Thymus (tissue), 14 donors: ENCODE measurements at places on chromosomes 3 and 15.

DNA sequence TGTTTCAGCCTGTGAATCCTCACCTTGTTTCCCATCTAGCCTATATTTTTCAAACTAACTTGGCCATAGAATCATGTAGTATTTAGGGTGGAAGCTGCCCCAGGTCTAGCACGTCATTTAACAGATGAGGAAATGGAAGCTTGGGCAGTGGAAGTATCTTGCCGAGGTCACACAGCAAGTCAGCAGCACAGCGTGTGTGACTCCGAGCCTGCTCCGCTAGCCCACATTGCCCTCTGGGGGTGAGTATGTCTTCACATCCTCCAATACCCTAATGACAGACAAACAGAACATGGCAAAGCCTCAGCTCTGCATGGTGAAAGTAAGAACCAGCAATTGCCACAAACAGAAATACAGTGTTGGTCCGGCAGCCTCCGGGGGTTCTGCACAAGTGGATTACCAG, 2.2 kb upstream of the CCR5 start:
- no peak overlapping the region for H3K27ac ChIP-seq
- no peaks in the 10 kb centered on the region for H3K27me3 ChIP-seq
- peak; percentile 47 for DNase-seq
- H3K4me3 ChIP-seq = no peak overlapping the region
- peaks cover 44% of the 10 kb centered on the region for H3K4me1 ChIP-seq

DNA sequence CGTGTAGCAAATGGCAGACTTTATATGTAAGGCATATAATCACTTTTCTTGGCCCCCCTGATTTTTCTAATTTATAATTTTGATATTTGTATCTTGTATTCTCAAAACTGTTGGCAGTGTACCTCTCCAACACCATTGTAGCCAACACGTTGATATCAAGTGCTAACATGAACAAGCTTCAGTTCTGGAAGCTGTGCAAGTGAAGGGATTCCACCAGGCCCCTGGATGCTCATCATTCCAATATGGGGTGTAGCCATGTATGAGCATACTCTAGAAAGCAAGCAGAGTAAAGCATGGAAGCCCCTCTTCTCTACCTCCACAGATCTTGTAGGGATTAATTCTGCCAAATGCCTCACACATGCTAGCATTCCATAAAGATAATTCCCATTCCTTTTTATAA, 211.3 kb downstream of the MYRIP start:
- no peaks in the 10 kb centered on the region for H3K4me1 ChIP-seq
- no peaks in the 10 kb centered on the region for H3K36me3 ChIP-seq

GRCh38 chr3:171116824-171117395, 90.4 kb upstream of the SLC2A2 start:
- no peaks in the 10 kb centered on the region for H3K27me3 ChIP-seq
- no peaks in the 10 kb centered on the region for H3K4me1 ChIP-seq
- no peak overlapping the region for H3K27ac ChIP-seq
- no peak overlapping the region for H3K4me3 ChIP-seq
- no peak for DNase-seq
- peaks cover 4% of the 10 kb centered on the region for H3K36me3 ChIP-seq

GRCh38 chr3:52703341-52703740, 2.2 kb downstream of the GLT8D1 start:
- H3K36me3 ChIP-seq = no peaks in the 10 kb centered on the region
- no peak overlapping the region for H3K4me3 ChIP-seq
- no peak overlapping the region for H3K27ac ChIP-seq
- DNase-seq = no peak
- no peaks in the 10 kb centered on the region for H3K27me3 ChIP-seq

GRCh38 chr3:135809021-135809634, 156.4 kb upstream of the PPP2R3A start:
- H3K27me3 ChIP-seq = no peaks in the 10 kb centered on the region
- no peak overlapping the region for H3K27ac ChIP-seq
- no peak overlapping the region for H3K4me3 ChIP-seq

- no peak overlapping the region for H3K27ac ChIP-seq
- no peak overlapping the region for H3K4me3 ChIP-seq
- H3K27me3 ChIP-seq = no peaks in the 10 kb centered on the region
- H3K36me3 ChIP-seq = no peaks in the 10 kb centered on the region
These were observed 277.2 kb downstream of the TBL1XR1 start for GRCh38 chr3:176919836-176920765.

- H3K27ac ChIP-seq = no peak overlapping the region
- no peaks in the 10 kb centered on the region for H3K36me3 ChIP-seq
- no peak overlapping the region for H3K4me3 ChIP-seq
- no peaks in the 10 kb centered on the region for H3K27me3 ChIP-seq
- H3K4me1 ChIP-seq = no peaks in the 10 kb centered on the region
These were observed 20.4 kb downstream of the PLD1 start for GRCh38 chr3:171789759-171790505.

GRCh38 chr15:31615643-31616415, 289.2 kb downstream of the KLF13 start:
- no peak overlapping the region for H3K4me3 ChIP-seq
- DNase-seq = no peak
- no peaks in the 10 kb centered on the region for H3K4me1 ChIP-seq

DNA sequence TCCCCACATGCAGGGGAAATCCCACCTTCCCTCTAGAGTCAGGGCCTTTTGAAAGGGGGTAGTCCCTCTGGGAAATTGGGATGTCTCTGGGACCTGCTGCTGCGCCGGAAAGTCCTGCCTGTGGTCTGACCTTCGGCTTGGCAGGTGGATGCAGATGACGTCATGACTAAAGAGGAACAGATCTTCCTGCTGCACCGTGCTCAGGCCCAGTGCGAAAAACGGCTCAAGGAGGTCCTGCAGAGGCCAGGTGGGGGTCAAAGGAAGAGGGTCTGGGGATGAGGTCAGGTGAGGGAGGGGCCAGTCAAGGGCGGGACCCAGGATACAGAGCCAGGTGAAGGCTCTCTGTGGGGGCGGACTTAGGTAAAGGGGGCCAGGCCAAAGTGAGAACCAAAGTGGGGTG, 16.2 kb downstream of the PTH1R start:
- H3K27me3 ChIP-seq = peaks cover 23% of the 10 kb centered on the region
- peaks cover 9% of the 10 kb centered on the region for H3K4me1 ChIP-seq
- H3K36me3 ChIP-seq = no peaks in the 10 kb centered on the region
- no peak overlapping the region for H3K27ac ChIP-seq
- no peak overlapping the region for H3K4me3 ChIP-seq

DNA sequence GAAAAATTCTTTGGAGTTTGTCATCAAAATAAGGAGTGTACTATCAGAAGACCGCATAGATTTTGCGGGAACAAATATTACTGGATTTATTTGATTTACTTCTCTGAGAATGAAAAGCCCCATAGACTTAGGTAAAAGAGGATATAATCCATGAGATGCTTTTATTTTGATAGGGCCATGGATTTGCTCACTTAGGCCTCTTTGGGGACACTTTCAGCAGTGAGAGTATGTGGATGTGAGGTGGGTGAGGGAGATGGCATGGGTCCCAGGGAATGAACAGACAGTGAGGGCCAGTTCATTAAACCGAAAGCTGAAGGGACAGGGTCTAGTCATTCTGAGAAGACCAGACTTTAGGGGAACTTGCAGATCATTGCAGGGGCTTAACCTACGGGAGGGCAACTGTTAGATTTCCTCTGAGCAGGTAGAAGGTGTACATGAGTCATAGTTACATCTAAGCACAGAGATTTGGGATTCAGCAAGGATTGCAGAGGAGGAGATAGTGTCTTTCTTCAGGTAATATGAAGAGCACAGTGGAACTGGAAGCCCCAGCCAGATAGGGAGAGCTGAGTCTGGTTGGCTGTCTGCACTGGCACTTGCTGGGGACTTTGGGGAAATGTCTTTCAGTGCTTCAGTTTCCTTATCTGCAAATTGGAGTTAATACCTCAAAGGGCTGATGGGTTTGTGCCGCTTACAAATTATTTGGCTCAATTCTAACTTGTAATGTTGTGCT, 30.8 kb downstream of the SH3GL3 start:
- H3K4me3 ChIP-seq = no peak overlapping the region
- no peaks in the 10 kb centered on the region for H3K4me1 ChIP-seq
- H3K36me3 ChIP-seq = no peaks in the 10 kb centered on the region
- no peak overlapping the region for H3K27ac ChIP-seq
- DNase-seq = no peak
